ENCODE measurements at places on chromosomes 4 and X. TPM values are rescaled to one million over a fixed set of nuclear protein-coding genes. Genes with fewer than 3 reads are reported as not detected.

The RAB33A gene
- total RNA-seq = 3.0 TPM

The CASK gene
- total RNA-seq = 24.9 TPM

The MBNL3 gene
- 10.2 TPM for total RNA-seq

The IL2RG gene
- total RNA-seq = not detected

- peak; percentile 58 for DNase-seq
Measured at GRCh38 chr4:86218746-86219473, 140.9 kb downstream of the MAPK10 start.

GRCh38 chr4:171676555-171677215 is 136.5 kb upstream of the GALNTL6 start:
- DNase-seq = no peak

DNA sequence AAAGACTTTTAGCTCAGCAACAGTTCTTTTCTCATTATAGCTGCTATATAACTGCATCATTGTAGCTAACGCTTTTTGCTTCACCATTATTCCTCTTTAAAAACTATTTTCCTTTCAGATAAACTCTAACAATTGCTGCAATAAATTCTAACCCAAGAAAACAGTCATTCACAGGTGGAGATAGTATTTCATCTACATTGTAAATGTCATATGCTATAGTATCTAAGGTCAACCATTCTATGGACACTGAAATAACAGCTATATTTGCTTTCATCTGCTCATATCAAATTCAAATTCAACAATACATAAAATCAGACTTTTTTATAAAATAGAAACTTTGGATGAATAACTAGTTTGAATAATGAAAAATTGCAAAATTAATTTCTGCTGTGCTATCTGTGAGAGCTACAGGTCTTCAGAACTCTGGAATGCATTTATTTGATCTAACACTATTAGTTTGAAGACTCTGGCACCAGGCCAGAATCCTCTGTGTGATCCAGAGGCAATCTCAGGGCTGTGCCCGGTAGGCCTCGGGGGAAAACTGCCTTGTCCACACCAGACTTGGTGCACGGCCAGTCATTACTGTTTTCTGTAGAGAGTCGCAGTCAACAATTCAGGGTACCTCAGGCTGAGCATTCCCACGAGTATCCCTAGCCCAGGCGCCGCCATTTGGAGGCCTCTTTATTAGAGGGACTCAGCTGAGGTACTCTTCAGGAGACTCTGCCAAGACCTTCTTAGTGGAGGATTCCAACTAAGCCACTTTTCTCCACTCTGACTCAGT is 332.4 kb downstream of the SLC7A11 start:
- no peak for DNase-seq

GRCh38 chrX:132009350-132009749 is 13.8 kb upstream of the STK26 start:
- DNase-seq = no peak

DNA sequence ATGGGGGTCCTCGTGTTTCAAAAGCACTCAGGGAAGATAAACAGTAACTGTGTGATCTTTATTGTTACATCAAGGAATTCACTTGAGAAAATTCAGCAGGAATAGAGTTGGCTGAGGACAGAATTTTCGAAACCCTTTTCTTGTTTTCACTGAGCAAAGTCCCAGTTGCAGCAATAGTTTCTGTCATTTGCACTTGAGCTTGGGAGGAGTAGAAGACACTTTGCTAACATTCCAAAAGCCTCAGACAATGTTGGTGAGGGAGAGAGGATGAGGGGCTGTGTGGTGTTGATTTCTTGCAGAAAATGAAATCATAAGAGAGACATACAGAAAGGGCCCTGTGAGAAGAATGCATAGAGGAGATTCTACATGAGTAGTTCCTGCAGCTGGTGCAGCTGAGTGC is 151.9 kb upstream of the DIPK2B start:
- peak; percentile 16 for DNase-seq

GRCh38 chr4:102862016-102862415 is 6.8 kb upstream of the CISD2 start:
- no peak for DNase-seq

- DNase-seq = no peak
Measured at GRCh38 chr4:182874304-182874751, 42.9 kb downstream of the DCTD start.

- no peak for DNase-seq
Measured at GRCh38 chrX:142201113-142201512, 4.0 kb downstream of the MAGEC2 start.

DNA sequence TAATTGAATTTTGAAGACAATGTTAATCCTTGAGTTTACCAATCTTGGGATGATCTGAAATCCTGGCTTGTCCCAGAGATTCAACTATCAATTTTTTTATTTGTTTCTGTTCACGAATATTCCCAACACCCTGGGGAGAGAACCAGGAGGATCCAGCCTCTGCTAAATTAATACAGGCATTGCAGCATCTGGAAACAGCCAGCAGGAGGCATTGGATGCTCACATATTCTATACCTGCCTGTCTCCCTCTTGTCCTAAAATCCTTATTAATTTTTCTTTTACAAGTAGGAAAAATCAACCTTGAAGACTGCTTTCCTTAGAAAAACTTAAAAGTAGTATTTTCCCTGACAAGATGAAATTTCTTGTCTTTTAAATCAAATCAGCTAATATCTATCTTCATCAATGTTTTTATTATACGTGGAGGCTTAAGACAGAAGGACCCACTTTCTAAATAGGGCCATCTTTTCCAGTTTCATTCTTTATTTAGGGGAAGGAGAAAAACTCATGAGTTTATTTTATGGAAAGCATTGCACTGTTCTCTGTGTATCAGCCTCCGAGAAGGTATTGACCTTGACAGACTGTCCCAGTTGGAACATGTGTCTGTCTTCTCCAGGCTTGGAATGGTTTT is 102.4 kb downstream of the CLNK start:
- peak; percentile 81 for DNase-seq

GRCh38 chrX:108426262-108426661 is 12.0 kb downstream of the COL4A6 start:
- no peak for DNase-seq

Data from fibroblast of the aortic adventitia (primary cell).